ENCODE measurements at places on chromosomes 12 and 14.

DNA sequence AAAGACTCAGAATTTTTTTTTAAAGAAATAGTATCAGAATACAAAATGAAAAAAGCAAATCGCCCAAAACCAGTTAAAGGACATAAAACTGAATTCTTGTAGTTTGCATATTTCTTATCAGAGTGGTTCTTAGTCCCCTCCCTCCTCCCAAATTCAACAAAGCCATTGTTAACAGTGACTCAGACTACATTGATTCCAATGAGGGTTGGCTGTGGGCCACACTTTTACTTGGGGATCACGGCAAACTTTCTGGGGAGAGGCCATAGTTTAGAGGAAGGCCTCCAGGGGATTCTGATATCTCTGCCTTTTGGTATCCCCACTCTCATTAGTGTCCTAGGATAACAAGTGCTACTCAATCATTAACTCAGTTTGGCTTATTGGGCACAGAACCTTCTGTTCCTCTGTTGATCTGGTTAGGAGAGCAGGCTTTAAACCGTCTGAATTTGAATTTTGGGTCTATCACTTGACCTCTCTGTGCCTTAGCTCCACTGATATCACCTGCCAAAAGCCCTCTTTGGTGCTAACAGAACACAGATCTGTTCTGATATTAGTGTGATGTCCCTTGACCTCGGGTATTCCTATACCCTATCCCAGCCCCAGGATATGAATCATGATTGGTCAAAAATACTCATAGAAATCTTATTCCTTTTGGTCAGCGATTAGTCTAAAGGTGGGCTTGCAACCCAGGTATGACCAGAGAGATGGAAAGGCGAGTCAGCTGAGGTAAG, 45.2 kb upstream of the APPL2 start:
- no peak for DNase-seq

GRCh38 chr14:73465823-73466532, 7.6 kb upstream of the NUMB start:
- no peak for DNase-seq

DNA sequence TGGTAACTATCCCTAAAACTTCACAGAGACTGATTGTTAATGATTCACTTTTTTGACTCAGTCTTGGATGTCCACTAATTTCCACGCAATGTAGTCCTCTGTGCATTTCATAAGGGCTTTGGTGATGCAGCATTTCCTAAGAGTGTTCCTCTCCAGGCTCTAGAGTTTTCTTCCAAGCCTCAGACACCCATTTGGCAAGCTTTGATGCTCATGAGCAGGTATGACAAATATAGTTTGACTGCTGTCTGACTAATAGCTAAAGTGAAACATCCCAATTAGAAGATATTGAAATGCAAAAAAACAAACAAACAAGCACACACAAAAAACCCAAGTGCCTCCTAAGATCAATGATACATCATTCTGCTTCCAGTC, 1.5 kb upstream of the VAMP1 start:
- no peak for DNase-seq

DNA sequence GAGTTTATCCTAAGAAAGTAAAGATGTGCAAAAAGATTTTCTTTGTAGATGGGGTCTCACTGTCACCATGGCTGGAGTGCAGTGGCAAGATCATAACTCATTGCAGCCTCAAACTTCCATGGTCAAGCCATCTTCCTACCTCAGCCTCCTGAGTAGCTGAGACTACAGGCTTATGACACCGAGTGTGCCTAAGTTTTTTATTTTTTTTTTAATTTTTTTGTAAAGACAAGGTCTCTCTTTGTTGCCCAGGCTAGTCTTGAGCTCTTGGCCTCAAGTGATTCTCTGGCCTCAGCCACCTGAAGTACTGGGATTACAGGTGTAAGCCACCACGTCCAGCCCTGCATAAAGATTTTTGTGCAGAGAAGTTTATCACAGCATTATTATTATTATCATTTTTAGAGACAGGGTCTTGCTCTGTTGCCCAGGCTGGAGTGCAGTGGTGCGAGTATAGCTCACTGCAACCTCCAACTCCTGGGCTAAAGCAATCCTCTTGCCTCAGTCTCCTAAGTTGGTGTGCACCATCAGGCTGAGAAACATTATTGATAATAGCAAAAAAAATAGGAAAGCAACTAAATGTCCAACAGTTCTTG, 19.3 kb upstream of the MDM2 start:
- no peak for DNase-seq
